ENCODE measurements at places on chromosomes 4 and X. TPM values are rescaled to one million over a fixed set of nuclear protein-coding genes. Genes with fewer than 3 reads are reported as not detected.

Gene CXCR3
- not detected for total RNA-seq

Gene SLC9B1
- 0.17 TPM for total RNA-seq

Gene EDNRA
- 19.2 TPM for total RNA-seq

Gene SSX3
- not detected for total RNA-seq

Gene NAP1L3
- total RNA-seq = 0.42 TPM

Gene BEND2
- not detected for total RNA-seq

Gene RBM46
- 0.96 TPM for total RNA-seq

GRCh38 chr4:52853351-52853750 is 8.8 kb upstream of the RASL11B start:
- DNase-seq = peak; percentile 19

- peak; percentile 29 for DNase-seq
These were observed 53.9 kb downstream of the FAT4 start for GRCh38 chr4:125368671-125369081.

DNA sequence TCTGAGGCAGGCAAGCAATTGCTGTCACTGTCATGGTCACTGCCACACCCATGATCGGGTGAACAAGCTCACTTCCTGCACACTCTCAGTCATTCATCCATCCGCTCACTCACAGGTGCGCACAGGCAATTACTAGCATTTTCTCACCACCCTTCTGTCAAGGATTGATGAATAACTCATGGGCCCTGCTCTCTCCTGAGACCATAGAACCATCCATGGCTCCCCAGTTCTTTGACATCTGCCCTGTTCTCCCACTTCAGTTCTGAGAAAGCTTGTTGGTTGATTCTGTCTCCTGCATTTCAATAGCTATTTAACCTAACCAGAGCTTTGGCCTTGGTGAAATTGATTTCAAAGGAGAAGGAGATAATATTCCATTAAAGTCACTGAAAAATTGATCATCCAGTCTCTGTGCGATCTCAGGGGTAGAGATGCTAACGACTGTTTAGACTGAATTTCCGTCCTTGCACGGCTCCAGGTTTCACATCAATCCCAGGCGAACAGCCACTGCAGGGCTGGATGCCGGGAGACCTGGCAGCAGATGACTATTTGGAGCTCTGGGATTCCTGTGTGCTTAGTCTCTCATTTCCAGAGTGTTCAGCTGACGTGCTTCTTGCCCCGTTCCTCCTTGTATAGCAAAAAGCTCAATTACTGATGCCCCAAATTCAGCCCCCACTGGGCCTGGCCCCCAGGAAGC is 36.9 kb upstream of the ADRA2C start:
- peak; percentile 9 for DNase-seq

GRCh38 chrX:132257116-132257515 is 37.9 kb upstream of the RAP2C start:
- no peak for DNase-seq

DNA sequence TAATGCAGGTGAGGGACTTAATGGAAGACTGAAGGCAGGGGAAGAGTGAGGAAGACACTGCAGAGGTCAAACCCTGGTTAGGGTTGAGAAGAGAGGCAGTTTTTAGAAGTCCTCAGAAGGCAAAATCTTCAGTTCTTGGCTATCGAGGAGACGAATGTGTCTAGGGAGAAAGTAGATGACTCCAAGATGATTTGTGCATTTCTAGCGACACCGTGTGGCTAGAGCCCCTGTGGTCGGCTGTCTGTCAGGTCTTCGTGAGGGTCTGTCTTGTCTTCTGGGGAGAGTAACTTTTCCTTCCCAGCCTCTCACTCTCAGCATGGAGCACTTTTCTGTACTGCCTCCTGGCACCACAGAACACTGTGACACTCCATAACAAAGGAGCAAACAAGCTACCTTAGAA is 458.1 kb downstream of the STIM2 start:
- DNase-seq = peak; percentile 24

- no peak for DNase-seq
These were observed 34.5 kb downstream of the ABCE1 start for GRCh38 chr4:145132511-145133098.

- no peak for DNase-seq
These were observed 12.5 kb downstream of the RASGEF1B start for GRCh38 chr4:81459228-81459627.

GRCh38 chr4:123102897-123103471 is 180.6 kb upstream of the NUDT6 start:
- peak; percentile 40 for DNase-seq
